ENCODE measurements at places on chromosomes 13 and 19.

- DNase-seq: peak; percentile 68
Observed at GRCh38 chr13:71879129-71879535, 12.1 kb upstream of the DACH1 start.

DNA sequence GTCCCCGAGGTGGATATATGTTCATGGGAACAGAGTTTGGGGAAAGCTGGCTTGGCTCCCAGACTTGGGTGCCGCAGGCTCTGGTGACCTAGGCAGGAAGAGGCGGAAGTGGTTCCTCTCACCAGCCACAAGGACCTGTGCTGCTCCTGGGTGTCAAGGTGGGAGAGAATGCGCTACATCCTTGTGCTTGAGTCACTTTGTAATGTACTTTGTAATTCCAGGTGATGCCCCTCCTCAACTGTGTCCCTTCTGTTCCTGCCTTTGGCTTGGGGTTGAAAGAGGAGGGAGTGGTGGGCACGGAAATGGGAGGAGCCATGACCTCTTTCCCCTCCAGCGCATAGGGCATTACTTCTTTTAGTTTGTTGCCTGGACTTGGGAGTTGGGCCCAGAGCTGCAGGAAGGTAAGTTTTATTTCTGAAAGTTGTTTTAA is 10.9 kb downstream of the GARRE1 start:
- no peak for DNase-seq

DNA sequence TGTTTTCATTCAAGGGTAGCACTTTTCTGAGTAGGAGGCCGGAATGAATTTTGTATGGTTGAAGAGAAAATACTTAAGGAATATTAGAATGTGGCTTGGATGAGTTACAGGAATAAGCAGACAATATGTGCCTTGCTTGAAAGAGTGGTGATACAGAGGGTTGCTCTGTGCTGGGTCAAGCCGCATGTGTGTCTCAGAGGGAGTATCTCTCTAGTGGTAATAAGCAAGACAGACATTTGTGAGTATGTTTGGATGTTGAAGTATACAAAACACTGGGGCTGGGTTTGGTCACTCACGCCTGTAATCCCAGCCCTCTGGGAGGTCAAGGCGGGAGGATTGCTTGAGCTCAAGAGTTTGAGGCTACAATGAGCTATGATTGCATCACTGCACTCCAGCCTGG is 103.9 kb downstream of the LMO7 start:
- DNase-seq: no peak

DNA sequence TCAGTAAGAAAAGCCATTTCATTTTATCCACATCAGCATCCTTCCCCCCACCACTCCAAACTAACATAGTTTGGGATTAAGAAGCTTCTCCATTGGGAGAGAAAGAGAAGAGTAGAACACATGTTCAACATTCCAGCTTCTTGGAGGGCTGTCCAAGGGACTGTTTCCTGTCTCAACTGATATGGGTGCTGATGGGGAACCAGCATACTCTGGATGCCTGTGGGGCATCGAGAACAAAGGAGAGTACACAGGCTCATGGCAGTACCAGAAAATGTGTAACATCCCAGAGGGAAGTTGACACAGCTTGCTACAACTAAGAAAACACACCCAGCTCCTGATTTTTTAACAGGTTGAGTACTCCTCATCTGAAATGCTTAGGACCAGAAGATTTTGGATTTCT is 24.7 kb downstream of the SUCLA2 start:
- DNase-seq: no peak

GRCh38 chr13:91319996-91320395 is 27.5 kb upstream of the MIR17HG start:
- DNase-seq: no peak
